Activated T-helper 9 cell treated with anti-CD3 and anti-CD28 coated beads, Interleukin-2, amount 50 U/mL, for 16 hours (primary cell): ENCODE measurements at places on chromosomes 2 and 18.

DNA sequence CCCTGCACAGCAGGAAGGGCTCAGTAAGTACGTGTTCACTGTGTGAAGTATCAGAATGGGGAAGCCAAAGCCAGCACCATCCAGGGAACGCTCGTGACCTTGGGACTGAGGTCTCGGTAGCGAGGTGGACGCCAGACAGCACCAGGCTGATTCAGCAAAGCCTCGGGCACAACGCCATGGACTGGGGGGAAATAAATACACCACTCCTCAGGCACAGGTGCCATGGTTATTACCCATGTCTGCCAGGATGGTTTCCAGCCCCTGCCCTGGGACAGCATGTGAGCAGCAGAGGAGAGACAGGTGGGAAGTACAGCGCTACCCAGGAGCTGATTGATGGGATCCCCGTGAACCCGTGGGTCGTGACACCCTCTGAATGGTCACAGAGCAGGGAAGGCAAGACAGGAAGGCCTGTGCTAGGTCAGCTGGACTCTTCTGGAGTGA, 53.0 kb downstream of the REEP1 start:
- no peak for DNase-seq

DNA sequence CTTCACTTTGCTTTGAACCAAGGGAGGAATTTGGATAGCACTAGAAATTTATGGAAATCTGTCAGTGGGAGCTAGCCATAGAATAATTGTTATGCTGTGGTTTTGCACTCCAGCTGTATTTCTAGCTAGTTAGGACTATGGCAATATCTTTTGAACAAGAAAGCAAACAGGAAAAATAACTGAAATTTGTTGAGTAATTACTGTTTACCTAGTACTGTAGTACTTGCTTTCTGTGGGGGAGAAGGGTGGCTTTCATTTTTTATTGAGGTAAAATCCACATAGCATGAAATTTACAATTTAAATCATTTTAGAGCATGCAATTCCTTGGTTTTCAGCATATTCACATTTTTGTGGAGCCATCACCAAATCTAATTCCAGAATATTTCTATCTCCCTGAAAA, 28.4 kb downstream of the MBD5 start:
- DNase-seq = no peak

DNA sequence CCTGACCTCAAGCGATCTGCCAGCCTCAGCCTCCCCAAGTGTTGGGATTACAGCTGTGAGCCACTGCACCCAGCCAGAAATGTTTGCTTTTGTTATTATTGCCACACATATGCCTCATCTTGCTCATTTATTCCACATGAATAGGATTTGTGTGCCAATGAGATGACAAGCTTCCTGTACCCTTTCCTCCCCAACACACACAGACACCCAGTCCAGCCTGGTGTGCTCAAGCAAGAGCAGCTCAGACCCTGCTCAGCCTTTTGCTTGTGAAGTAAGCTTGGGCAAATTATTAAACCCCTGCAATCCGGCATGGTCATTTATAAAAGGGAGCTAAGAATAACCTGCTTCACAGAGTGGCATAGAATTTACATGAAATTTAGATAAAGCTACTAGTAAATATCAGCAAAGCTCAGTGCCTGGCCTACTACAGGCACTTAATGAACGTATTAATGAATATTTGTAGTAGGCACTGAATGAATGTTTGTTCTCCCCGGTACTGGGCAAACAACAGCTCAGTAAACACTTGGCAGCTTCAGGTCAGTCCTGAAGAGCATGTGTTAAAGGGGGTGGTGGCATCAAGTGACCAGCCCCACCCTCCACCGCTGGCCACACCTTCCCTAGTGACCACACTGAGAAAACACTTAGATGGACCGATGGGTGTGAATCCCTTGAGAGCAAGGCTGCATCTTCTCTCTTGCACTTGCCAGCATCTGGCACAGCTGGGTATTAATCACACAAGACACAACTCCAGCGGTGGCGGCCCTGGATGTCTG, 280.2 kb downstream of the SRBD1 start:
- DNase-seq = no peak

- no peak for DNase-seq
Measured at GRCh38 chr18:23669804-23670405, 7.2 kb upstream of the ANKRD29 start.

DNA sequence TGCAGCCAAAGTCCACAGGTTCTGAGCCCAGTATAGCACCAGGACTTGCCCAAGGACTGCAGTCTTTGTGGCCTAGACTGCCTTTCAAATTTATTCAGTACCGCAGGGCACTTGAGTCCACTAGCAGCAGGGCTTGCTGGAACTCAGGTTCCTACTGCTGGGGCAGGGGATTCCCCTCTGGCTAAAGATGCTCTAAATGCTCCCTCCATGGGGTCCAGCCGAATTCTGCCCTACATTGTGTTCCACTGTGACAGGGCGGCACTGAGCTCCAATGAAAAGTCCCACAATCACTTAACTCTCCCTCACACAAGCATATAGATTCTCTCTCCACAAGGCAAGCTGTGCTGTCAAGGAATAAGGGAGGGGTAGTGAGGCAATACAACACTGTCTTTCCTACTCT, 518.1 kb upstream of the VRK2 start:
- no peak for DNase-seq

DNA sequence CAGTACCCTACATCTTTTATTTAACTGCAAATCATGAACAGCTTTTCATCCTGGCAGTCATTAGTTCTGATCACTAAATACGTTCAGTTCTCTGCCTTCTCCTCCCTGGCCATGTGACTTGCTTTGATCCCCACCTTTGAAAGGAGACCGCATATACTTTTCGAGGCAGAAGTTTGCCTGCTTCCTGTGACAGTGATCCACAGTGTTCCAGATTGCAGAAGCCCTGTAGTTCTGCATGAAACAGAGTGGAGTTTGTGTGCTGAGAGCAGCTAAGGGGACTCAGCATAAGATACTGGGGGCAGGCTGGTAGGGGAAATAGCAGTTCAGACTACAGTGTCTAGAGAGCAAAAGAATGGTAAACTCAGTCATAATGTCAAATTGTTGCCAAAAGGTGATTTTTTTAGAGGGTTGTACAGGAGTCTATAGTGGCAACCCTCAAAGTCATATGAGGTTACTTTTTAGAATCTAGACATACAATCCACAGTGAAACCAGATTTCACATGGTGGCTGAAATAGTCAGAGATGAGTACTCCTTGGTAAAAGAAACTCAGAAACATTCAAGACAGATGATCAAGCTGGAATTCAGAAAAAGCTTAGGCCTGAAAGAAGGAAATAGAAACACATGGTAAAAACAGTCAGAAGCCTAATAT, 1800.4 kb upstream of the CELF4 start:
- DNase-seq = no peak

DNA sequence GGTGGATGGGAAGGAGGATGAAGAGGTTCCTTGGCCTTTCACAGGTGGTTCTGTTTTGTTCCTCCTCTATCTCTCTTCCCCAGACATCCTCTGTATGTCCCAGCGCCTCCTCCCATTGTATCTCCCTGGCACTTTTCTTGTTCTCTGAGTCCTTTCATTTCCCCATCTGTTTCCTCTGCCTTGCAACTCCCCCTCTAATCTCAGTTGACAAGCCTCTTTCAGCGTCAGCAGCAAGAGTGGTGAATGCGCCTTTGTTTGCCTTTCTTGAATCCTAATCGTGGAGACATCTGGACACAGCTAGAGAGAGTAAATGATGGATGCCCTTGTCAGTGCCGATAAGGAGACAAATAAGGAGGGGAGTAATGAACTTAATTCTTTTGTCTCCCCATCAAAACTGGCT, 167.0 kb downstream of the NDUFA10 start:
- DNase-seq = no peak

GRCh38 chr2:34997779-34998178, 1357.8 kb upstream of the CRIM1 start:
- DNase-seq = no peak

DNA sequence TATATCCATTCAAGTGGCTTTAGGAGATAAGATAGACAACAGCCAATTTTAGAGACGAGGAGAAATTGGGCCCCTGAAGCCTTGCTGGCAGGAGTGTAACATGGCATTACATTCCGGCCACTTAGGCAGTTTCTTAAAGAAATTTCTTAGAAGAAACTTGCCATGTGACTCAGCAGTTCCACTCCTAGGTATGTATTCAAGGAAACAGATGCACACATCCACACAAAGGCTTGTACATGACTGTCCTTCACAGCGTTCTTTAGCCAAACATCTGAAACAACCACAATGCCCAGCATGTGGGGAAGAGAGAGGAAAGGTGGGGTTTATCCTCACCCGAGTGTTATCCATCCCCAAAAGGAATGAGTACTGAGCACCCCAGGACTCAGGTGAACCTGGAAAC, 107.1 kb downstream of the NFATC1 start:
- DNase-seq = no peak

- DNase-seq = no peak
Measured at GRCh38 chr2:136233298-136233697, 115.3 kb upstream of the CXCR4 start.

DNA sequence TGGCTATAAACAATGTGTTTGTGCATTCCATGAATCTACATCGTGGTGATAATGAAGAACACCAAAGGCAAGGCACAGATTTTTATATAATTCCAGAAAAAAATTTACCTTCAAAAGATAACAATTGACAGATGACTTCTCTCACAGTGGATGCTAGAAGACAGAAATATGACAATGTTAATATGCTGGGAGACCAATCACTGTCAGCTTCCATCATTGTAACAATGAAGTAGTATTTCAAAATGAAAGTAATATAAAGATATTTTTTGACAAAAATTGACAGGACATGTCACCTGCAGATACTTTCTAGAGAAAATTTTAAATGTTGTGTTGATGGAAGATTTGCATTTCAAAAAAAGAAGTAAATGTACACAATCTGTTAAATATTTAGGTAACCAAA, 1925.9 kb upstream of the LRRTM1 start:
- DNase-seq = no peak

DNA sequence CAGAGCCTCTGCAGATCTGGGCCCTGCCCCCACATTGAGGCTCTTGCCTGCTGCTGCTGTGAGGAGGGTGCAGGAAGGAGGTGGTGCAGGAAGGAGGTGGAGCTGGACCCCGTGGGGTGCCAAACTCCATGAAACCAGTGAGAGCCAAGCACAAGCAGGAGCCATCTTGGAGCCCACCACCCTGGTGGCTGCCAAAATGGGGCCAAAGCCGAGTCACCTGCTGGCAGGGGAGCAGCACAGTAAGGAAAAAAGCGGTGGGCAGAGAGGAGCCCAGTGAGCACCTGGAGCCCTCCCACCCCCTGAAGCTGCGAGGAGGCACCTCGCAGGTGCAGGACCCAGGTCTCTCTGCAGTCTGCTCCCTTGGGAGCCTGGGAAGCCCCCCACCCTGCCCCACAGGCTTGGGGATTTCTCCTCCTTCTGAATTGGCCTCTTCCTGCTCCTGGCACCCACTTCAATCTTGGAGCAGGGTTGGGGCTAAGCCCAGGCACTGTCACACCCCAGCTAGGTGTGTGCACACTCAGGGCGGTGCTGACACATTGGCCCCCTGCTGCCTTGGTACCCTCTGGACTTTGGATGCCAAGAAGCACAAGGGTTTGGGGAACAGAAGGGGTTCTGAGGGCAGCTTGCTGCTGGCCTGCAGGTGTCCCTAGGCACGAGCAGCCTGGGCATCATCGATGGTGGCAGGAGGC, 245.4 kb upstream of the LRRTM4 start:
- DNase-seq = no peak

DNA sequence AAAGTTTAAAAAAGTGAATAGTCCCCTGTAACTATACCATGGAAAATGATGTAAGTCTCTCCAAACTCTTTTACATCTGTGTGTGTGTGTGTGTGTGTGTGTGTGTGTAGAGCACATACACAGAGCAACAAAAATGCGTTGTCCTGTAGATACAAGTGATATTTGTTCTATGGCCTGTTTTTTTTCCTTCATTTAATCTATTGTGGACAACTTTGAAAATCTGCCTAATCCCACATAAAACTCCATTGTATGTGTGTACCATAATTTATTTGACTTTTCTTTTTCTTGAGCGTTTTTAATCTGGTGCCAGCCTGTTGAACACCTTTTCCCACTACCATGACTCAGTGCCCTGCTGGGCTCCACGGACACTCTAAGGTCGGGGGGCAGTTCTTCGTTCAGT, 52.3 kb upstream of the ELOA2 start:
- no peak for DNase-seq

DNA sequence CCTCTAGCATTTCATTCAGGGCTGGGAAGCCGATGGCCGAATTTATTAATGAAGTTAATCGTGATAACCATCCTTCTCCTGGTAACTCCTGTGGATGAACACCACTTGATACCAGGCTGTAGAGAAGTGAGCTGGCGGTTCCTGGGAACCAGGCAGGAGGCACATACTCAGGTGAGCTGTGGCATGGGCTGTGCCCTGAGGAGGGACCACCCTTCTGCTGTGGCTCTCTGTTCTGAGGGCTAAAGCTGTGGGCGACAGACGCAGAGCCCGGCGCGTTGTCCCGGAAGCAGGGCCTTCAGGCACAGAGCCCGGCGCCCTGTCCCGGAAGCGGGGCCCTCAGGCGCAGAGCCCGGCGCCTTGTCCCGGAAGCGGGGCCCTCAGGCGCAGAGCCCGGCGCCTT, 462.3 kb upstream of the SALL3 start:
- no peak for DNase-seq

DNA sequence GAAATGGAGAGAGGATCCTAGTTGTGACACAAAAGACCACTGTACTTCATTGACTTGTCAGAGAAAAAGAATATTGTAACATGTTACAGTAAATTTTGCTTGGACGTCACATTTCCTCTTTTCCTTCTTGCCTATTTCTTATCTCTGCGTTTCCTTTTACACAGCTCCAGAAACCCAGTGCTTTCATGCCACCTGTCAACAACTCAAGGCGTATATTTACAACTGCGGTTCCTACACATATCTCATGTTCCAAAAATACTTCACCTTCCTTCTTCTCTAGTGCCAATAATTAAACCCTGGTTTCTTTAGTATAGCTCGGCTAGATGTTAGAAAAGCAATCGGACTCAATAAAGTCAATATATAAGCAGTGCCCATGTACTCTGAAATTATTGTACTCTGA, 911.5 kb upstream of the FSHR start:
- no peak for DNase-seq

GRCh38 chr2:233007739-233008138, 5.3 kb downstream of the NGEF start:
- DNase-seq = no peak

DNA sequence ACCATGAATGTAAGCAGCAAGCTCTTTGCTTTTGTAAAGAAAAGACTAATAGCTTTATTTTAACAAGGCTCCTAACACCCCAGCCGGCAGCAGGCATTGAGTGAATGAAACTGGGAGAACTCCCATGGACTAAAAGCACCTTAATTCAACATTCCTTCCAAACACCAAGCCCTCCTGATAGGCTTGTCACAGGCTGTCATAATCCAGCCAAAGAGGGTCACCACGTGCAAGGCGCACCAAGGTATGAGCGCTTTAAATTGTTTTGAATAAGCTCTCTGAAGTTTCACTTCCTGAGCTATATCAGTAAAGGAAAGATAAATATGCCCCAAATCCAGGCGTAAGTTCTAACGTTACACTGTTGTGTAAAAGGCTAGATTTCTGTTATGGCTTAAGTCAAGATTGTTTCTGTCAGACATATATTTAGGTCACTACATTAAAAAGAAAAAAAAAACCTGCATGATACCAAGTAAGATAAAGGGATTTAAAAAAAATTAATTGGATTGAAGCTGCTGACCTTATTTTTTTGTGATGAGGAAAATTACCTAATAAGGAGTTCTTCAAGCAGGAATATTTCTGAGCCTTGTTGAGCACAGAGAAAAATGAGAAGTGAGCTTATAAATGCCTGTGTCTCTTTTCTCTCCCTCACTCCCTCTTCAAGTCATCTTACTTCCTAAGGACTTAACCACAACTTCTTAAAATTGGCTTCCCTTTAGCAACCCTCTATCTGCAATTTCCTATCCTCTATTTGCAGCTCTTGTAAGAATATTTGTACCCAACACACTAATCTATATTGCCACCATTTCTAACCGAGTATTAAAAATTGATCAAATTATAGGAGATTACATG, 136.1 kb upstream of the NRP2 start:
- DNase-seq = no peak
